ENCODE measurements at places on chromosomes 3 and 15.
A peak's percentile ranks its signal among the peaks of the same experiment; 100 is the strongest.

- DNase-seq = no peak
Measured at GRCh38 chr3:190119461-190120268, 1.0 kb downstream of the P3H2 start.

DNA sequence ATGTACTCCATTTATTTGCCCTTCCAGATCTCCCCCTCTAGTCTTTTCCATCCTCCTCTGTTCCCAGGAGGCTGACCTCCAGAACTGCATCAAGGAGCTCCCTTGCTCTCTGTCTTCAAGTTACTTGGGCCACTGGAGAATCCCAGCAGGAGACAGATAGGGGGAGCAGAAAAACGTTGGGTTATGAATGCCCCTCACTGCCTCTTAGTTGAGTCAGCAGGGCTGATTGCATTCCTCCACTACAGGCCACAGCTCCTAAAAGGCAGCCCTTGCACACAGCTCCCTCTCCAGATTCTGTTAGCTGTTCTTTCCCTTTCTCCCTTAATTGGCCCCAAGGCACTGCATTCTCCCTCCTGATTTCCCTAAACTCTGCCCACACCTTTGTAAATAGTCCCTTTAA is 12.4 kb upstream of the CEP152 start:
- no peak for DNase-seq

GRCh38 chr15:57681011-57681410 is 25.5 kb upstream of the POLR2M start:
- no peak for DNase-seq

- peak; percentile 11 for DNase-seq
Measured at GRCh38 chr15:43329217-43329959, 985 bp downstream of the LCMT2 start.

DNA sequence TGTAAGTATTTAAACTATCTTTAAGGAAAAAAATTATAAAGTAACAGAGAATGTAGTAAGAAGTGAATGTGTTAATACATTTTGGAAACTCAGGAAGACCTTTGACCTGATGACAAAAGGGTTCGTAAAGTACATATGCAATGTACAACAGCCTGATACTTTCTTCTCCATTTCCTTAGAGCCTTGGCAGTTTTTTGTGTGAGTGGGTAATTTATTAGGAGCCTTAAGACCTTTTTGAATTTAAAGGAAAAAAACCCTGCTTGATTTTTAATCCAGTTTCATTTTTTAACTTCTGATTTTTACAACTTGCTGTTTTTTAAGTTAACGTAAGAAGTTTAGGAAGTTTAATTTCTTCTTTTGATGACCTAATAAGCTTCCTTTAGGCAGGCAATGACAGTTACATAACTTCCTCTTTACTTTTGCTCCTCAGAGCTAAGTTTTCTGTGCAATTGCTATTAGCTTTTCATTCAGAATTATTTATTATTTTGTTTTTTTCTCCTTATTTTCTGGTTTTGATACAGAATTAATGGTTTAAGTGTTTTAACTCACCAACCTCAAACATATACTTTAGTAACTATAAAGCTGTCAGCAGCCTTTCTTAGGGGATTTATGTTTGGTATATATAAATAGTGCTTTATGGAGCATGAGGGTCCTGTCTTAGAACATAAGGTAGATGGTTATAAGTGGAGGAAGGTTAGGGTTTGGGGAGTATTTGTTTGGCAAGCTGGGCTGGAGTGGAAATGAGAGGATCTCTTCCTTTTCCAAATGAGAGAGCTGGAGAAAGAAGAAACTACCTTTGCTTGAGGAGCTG is 35.2 kb downstream of the ARMC8 start:
- no peak for DNase-seq

GRCh38 chr3:7588236-7588635 is 727.3 kb downstream of the GRM7 start:
- no peak for DNase-seq

DNA sequence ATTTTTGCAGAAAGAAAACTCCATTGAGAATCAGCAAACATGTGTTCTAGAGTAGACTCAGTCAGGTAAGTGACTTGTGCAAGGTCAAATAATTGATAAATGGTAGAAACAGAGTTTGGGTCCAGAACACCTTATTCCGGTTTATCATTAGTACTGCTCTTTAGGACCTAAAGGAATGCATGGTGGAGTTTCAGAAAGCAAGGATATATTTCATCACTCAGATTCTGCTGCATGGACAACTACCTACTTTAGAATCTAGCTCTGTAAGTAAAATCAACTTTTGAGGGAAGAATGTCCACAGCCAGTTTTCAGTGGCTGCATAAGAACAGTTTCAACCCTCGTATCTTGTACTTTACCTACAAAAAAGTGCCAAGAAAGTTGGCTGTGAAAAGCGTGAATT is 43.6 kb downstream of the TIMP4 start:
- no peak for DNase-seq

GRCh38 chr3:13162549-13163320 is 89.5 kb upstream of the IQSEC1 start:
- DNase-seq = no peak

DNA sequence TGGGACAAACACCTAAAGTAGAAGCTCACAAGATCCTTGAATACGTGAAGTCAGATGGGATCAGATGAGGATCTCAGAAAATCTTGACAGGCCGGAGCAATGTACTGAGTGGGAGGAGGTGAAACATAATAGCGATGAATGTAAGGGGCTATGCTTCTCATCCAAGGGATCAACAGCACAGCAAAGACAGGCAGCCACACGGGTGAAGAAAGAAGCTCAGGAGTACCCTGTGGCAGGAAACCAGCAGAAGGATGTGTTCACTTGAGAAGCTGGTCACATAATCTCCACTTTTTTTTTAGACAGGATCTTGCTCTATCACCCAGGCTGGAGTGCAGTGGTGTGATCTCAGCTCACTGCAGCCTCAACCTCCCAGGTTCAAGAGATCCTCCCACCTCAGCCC is 92.4 kb downstream of the MEGF11 start:
- no peak for DNase-seq

- no peak for DNase-seq
Measured at GRCh38 chr15:96428742-96429141, 98.2 kb downstream of the NR2F2 start.

DNA sequence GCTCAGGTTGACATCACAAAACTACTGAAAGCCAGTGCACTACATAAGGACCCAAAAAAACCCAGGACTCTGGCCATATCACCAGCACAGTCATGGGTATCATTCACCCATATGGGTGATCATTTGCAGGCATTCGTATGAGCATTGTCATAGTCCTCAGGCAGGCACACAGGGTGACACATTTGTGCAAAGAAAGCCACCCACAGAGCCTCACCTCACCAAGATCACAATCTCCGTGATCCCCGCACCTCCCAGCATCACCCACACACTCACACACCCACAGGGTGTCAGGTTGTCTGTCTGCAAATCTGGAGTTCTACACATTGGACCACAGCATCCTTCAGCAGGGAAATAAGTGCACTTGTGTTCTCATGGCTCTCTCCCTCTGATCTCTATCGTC is 166.0 kb upstream of the LPP start:
- peak; percentile 68 for DNase-seq

DNA sequence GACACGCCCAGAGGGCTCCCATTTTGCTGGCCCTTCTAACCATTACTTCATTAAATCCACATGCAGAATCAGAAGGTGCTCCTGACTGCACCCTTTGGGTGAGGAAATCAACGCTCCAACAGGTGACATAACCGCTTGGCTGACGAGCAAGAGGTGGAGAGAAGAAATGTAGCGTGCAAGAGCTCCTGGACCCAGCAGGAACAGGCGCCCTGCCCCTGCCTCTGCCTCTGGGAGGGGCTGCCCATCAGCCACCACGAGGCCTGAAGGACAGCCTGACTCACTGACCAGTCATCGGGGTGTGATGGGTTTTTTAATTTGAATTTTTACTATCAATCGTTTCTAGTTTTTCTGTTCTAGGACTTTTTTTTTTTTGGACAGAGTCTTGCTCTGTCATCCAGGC is 218.2 kb downstream of the ADAMTS17 start:
- DNase-seq = no peak

GRCh38 chr15:60972866-60973265 is 256.2 kb downstream of the RORA start:
- no peak for DNase-seq

- DNase-seq = no peak
Measured at GRCh38 chr3:81299481-81299880, 462.0 kb downstream of the GBE1 start.

GRCh38 chr3:85678713-85679112 is 719.9 kb downstream of the CADM2 start:
- no peak for DNase-seq

DNA sequence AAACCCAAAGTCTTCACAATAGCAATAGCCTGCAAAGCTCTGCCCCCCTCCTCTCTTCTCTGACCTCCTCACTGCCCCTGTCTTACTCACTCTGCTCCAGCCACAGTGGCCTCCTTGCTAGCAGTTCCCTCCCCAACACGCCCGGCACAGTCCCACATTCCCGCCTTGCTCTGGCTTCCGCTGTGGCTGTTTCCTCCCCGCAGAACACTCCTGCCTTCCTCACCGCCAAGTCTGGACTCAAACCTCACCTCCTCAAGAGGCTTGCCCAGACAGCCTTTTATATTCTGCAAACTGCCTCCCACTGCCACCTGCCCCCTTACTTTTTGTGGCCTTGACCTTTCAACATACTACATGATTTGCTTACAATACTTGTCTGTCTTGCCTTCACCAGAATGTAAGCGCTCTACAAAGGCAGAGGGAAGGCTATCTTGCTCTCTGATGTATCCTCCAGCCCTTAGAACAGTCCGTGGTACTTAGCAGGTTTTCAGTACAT is 406 bp upstream of the MPI start:
- peak; percentile 46 for DNase-seq

- DNase-seq = no peak
Measured at GRCh38 chr3:155757577-155757976, 12.7 kb upstream of the PLCH1 start.

DNA sequence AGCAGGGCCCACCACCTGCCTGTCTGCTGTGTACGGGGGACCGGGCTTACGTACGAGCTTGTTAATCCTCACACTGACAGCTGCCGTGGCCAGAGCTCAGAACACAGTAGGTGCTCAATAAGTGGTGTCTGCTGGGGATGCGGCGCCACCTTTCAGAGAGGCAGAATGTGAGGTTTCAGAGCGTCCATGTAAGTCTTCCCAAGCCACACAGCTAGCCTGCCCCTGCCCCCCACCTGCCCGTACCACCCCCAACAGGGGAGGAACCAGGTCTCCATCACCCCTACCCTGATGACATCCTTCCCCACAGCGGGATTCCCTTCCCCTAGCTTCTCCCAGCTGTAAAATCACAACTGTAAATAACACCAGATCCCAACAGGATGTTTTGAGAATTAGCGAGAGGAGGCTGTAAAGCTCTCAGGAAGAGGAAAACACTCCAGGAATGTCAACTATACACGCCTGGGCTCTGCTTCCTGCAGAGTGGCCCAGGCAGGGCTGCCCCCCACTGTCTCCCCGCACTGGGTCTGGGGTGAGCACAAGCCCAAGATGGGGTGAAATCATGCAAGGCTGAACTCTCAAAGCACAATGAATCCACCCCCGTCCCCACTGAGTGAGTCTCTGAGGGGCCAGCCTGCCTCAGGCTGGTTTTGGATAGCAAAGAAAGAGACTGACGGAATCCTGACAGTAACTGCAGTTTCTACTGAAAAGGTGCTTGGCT is 250.1 kb upstream of the LYSMD4 start:
- DNase-seq = no peak

GRCh38 chr3:129023909-129024308 is 22.8 kb downstream of the EFCC1 start:
- no peak for DNase-seq

DNA sequence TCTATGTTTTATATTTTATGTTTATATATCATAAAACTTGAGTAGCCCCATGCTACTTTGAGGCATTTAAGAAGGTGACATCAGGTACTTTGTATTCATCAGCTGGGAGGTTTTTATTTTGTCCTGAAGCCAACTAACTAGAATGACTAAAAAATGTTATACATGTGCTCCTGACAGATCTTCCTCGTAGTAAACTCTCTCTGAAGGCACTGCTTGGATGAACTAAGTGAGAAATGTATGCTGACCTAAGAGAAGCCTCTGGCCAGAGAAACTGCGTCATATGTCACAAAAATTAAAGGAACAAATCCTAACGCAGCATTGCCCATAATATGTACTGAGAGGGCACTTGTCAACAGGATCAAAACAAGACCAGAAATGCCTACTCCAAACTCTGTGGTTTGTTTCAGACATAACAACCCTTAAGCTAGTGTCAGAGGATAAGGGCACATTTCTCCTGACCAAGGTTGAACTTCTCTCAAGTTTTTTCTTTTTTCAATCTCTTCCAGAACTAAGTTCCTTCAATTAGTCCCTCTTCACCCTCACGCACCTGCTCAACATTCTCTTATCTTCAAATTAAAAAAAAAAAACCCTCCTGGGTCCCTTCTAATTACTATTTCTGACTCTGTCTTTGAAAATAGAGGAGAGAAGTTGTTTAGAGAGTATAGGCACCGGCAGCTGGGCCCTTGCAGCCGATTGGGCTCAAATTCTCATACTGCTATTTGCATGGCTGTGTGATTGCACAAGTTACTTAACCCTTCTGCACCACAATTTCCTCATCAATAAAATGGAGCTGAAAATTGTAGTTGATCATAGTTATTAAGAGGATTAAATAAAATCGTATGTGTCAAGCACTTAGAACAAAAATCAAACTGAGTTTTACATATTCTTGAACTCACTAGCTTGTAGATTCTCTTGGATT is 159.0 kb downstream of the FRMD5 start:
- no peak for DNase-seq

GRCh38 chr3:49916686-49917085 is 12.9 kb downstream of the MON1A start:
- no peak for DNase-seq

- DNase-seq = no peak
Measured at GRCh38 chr15:50144341-50145120, 25.5 kb upstream of the ATP8B4 start.

DNA sequence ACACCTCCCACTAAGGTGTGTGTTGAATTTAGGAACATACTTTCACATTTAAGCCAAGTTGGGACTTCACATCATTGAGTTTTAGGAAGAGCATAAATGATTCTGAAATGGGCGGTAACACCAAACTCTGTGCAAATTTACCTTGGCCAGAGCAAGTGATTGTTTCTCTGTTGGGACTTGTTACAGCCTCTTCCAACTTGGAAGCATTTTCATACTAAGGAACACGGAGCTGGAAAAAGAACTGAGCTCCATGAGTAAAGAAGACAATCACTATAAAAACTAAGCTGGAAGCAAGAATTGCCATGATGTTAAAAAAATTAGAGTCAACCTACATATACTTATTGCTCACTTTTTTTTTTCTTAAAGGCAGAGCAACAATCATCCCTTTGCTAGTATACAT is 371.3 kb downstream of the ERC2 start:
- no peak for DNase-seq

GRCh38 chr15:28967990-28968389 is 82.2 kb downstream of the APBA2 start:
- DNase-seq = no peak

All from stimulated activated CD4-positive, alpha-beta T cell treated with anti-CD3 and anti-CD28 coated beads, Interleukin-15, amount 100 ng/mL, for 24 hours (primary cell).